ENCODE measurements at places on chromosomes 2 and 18. TPM values are rescaled to one million over a fixed set of nuclear protein-coding genes. Genes with fewer than 3 reads are reported as not detected.

Gene POTEC
- not detected for total RNA-seq

Gene TRIB2
- 43.2 TPM for total RNA-seq

Gene C2orf15
- total RNA-seq, result 1.5 TPM

Gene RUFY4
- total RNA-seq, result not detected

GRCh38 chr2:1748741-1749488 is 4.6 kb upstream of the PXDN start:
- no peak for DNase-seq

DNA sequence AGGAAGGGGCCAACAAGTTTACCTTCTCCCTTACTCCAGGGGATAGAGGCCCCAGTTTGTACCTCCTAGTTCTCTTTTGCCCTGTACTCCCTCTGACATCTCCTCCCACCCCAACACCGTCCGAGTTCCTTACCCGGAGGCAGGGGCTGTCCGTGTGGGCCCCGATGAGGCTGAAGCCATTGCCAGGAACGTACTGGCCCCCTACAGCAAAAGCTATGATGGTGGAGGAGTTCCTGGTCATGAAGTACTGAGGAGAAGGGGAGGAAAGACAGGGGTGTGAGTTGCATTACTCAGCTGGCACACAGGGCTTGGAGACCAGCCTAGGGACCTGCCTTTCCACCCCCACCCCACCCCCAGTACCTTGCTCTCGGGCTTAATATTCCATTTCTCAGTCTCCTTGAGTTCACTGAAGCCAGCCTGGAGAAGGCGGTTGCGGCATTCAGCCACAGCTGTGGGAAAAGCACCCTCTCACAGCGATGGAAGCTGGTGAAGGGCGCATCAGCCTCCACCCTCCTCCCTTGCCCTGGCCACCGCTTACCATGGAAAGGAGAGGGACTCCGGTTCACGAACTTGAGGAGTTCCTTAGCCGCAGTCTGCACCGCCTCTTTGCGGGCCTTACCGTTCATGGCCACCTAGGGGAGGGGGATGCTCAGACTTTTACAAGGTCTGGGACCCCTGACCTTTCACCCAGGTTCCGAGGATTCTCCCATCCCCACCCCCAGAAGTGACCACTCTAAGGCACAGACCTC is 1.0 kb downstream of the DNPEP start:
- no peak for DNase-seq

DNA sequence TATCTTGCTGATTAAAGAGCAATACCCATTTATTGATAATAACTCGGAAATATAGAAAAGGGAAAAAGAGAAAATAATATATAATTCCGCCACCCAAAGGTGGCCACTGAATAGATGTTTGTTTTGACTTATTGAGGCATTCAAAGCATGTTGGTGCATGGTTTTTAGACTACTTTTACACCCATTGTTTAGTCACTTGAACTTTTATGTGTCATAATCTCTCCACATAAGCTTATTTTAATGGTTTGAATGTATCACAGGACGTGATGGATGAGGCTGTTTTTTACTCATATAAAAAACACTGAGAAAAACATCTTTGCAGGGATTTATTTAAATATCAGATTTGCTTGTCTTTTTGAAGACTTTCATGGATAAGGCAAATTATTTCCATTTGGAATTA is 120.4 kb downstream of the ACKR3 start:
- no peak for DNase-seq

DNA sequence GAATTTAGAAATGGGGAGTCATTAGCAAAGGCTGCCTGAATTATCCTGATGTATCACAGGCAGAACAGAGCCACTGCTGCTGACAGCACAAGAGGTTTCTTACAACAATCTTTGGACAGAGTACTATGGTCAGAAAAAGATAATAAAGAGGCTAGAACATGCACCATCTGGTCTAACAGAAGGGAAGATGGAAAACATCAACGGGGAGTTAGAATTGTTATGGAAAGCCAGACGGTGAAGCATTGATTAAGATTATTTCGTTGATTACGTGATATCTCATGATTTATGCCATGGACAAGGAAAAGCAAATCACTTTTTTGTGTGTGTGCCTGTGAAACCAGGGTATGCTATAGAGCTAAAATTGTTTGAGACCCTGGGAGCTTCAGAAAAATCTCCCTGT is 409.4 kb upstream of the ETAA1 start:
- no peak for DNase-seq

DNA sequence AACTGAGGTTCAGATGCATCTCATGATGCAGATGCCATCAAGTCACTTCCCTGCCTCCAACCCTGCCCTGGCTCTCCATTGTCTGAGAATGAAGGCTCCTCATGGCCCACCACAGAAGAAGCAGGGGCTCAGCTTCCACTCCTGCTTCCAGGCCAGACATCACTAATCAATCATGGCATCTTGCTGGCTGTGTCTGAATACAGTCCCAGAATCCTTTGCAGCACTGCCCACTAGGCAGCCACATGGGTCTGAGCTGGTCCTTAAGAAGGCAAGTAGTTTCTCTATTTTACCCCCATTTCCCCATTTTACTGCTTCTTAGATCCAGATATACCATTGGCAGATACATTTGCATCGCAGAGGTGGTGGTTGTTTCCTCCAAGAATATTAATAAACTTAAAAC is 7.3 kb downstream of the ASPRV1 start:
- no peak for DNase-seq

GRCh38 chr2:219688560-219689445 is 61.4 kb downstream of the SLC4A3 start:
- no peak for DNase-seq
